ENCODE measurements at places on chromosomes 4 and X.

- DNase-seq = no peak
These were observed 321.9 kb upstream of the GIMD1 start for GRCh38 chr4:106690487-106690886.

DNA sequence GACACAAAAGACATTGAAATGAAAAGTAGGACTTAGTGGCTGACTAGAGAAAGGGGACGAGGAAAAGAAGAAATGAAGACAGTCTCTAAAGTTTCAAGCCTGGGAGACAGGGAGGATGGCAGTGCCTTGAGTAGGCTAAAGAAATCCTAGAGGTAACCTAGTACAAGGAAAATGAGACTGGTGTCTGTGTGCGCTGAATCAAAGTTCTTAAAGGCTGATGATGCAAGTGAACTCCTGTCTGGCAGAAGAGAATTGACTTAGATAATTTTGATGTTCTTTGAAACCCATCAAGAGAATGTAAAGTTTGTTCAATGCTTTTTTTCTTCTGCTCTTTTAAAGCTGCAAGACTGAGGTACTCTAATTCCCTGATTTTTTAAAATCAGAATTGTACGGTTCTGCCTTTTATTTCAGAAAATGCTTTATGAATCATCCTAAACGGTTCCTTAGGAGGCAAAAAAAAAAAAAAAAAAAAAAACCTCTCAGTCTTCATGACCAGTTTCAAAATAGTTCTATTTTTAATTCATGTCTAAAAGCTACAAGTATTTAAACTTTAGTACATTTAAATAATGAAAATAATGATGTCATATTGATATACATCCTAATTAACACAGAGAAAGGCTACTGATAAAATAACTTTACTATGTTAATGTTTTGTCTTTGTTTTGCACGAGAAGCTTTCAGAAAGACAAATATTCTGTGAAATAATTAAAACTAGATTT, 189.8 kb downstream of the PPP3CA start:
- DNase-seq = no peak

DNA sequence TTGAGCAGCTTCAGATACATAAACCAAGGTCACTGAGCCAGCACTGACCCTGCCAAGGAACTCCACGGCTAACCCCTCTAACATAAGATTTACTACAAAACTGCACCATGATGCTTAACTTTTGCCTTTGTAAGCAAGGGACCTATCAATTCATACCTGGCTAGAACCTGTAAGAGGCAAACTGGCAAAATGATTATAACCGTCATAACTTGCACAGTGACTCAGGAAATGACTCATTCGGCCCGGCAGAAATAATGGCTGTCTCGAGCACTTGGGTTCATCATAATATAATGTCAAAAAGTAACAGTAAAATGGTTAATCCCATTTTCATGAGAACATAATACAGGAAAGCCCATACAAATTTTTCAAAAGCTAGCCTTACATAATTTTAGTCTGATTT, 17.2 kb downstream of the RASGEF1B start:
- peak; percentile 28 for DNase-seq

- no peak for DNase-seq
These were observed 1692.1 kb downstream of the PCDH19 start for GRCh38 chrX:98717970-98718369.

DNA sequence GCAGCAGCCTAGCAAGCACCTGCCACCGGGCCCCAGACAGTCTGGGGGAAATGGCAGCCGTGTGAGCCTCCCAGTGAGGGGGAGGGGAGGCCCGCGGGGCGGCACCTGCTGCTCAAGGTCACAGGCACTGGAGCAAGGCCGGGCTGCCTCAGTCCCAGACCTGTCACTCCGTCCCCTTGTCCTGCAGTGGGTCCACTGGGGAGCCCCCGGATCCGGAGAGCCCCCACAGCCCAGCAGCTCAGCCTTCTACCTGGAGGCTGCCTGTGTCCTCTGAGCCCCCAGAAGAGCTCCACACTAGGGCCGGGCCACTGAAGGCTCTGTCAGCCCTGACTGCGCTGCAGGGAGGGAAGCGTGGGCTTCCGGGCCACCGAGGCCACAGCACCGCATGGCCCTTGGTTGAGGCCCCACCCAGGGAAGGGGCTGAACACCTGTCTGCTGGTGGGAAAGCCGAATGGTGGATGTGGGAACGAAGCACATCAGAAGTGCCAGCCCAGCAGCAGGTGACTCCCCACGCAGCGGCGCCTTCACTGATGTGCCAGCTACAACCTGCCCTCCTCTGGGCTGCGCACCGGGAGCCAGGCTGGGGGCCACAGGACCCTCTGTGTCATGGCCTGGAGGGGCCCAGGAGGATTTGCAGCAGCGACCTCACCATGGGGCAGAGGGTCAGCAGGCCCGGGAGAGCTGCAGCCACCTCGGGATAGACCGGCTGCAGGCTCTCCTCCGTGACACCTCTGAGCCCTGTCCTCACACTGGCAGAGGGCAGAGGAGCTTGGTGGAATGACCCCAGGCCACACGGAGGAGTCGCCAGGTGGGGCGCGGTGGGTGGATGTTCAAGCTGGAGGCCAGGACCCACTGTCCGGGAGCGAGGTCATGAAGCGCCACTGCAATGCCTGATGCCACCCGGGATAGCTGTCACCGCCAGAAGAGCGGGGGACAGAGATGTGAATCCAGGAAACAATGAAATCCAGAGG, 35.0 kb upstream of the MXD4 start:
- DNase-seq = no peak

GRCh38 chr4:82630079-82630478, 68.3 kb upstream of the TMEM150C start:
- no peak for DNase-seq

DNA sequence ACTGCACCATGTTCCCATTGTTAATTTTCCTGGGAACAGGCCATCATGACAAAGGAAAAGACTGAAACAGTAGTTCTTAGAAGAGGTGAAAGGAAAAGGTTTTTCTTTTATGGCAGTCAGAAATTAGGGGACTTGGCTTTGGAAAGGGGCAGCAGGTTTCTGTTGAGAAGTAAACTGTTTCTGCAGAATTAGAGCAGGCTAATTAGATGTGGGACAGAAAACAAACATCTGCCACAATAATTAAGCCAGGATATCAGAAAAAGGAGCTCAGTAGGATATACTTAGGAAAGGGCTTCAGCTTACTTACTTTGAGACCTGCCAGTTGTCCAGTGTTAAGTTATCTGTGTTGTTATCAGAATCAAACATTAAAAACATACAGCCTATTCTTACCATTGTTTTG, 36.7 kb upstream of the STPG2 start:
- no peak for DNase-seq

- DNase-seq = no peak
These were observed 82.3 kb downstream of the SPRY1 start for GRCh38 chr4:123478859-123479345.

GRCh38 chr4:1723131-1723801, 1.9 kb downstream of the TACC3 start:
- peak; percentile 63 for DNase-seq

DNA sequence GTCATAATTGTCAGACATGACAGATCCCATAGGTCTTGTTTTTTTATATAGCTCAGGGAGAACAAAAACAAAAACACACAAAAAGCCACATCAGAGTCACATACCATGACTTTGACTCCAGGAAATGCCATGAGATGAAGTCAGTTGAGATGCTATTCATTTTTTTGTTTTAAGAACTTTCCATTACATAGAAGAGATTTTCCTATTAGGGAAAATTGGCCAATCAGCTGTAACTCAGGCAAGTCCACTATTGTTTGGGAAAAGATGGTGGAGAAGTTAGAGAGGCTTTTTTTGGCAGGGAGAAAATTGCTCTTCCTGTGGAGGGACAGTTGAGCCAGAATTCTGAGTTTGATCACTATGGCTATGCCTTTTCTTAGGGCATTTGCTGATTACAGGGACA, 72.6 kb downstream of the SMARCA5 start:
- DNase-seq = no peak

GRCh38 chr4:183288955-183289354, 31.1 kb downstream of the CLDN22 start:
- DNase-seq = no peak

GRCh38 chr4:148346657-148347056, 95.6 kb downstream of the NR3C2 start:
- no peak for DNase-seq

GRCh38 chr4:94175553-94176261, 32.0 kb upstream of the SMARCAD1 start:
- no peak for DNase-seq

Measured in CD4-positive, alpha-beta T cell treated with Interleukin-12 subunit alpha and Interleukin-12 subunit beta, for 1 hour (primary cell).